ENCODE measurements at places on chromosomes 1 and 21. TPM values are rescaled to one million over a fixed set of nuclear protein-coding genes. Genes with fewer than 3 reads are reported as not detected.

PRXL2B gene
- 128 TPM for total RNA-seq

C1QB gene
- not detected for total RNA-seq

KRTAP19-1 gene
- not detected for total RNA-seq

CCDC27 gene
- not detected for total RNA-seq

CACNA1S gene
- total RNA-seq, result not detected

RGS4 gene
- 9.2 TPM for total RNA-seq
